Omental fat pad (tissue), 4 donors: ENCODE measurements at places on chromosomes 7 and 10.

- DNase-seq: no peak
Measured at GRCh38 chr7:26187380-26188205, 13.0 kb downstream of the HNRNPA2B1 start.

- DNase-seq: no peak
Measured at GRCh38 chr10:23294638-23295247, 49.9 kb downstream of the C10orf67 start.

- DNase-seq: no peak
Measured at GRCh38 chr10:46299536-46300369, 13.0 kb downstream of the ANTXRL start.

- no peak for DNase-seq
Measured at GRCh38 chr10:77793831-77794230, 132.7 kb downstream of the DLG5 start.

DNA sequence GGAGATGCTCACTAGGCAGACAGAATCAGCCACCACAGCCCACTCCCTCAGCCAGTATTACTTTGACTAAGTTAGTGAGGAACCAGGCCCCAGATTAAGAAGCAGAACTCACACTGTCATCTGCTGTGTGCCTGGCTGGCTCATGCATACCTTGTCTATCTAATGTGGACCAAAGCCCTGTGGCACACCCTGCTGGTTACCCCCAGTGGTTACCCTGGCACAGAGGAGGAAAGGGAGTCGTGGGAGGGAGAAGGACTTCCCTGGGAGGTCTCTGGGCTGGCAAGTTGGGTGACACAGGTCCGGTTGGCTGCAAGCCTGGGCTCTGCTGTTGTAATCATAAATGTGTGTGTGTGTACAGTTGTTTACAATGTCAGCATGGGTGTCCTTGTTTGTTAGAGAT is 7.5 kb upstream of the SH2D4B start:
- no peak for DNase-seq

GRCh38 chr10:48604991-48605508 is at the start of gene ARHGAP22:
TSS of gene ARHGAP22 (minus strand) at chr10:48605073. CDS start at chr10:48604796, 277 bp downstream.
- DNase-seq: peak; percentile 37

DNA sequence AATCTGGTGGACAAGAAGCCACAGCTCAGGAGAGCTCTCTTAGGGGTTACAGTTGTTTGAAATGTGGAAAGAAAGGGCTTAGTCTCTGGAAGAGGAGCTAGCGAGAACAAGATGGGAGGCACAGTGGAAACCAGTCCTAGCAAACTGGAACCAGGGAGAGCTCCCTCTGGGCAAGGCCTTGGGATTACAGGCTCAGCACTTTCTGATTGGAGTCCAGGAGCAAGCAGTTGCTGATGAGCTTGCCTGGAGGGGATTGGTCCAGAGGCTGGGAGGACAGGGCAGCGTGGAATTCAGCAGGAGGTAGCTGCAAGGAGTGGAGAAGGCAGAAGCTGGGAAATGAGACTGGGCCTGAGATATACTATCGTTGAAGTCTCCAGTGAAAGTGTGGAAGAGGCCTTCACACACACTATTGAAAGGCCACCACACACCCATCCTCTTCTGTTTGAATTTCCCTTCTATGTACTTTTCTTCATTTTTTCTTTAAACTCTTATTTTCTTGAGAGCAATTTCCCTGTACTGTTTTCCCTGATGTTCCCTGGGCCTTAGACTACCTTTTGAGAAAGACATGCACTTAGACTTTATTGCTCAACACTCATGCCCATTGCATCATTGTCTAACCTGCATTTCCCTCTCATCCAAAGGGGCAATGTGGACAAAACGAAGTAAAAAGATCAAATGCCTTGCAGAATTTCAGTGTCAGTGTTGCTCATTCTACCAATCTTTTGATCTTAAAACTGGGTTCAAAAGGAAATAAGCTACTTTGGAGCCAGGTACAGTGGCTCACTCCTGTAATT is 57.8 kb upstream of the LANCL2 start:
- no peak for DNase-seq

DNA sequence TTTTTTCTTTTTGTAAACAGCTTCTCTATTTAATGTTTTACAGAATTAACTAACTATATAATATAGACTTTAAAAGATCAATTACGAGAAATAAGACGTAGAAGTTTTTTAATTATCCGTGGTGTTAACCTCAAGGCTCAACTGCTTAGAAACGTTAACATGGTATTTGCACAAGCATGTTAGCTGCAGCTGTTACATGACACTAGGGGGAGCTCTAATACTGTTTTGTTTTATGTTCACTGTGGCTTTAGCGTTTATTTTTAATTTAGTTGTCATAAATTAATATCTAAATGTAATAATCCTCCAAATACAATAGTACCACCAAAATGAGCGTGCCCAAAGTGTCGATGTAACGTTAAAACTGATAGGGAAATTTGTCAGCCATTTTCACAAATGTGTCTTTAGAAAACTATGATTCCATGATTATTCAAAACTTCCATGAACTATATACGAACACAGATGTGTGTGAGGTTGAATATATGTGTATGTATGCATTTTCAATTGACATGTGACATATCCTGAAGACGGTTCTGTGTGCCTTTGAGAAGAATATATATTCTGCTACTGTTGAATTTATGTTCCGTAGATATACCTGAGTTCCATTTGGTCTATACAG is 828.8 kb upstream of the MBL2 start:
- no peak for DNase-seq

DNA sequence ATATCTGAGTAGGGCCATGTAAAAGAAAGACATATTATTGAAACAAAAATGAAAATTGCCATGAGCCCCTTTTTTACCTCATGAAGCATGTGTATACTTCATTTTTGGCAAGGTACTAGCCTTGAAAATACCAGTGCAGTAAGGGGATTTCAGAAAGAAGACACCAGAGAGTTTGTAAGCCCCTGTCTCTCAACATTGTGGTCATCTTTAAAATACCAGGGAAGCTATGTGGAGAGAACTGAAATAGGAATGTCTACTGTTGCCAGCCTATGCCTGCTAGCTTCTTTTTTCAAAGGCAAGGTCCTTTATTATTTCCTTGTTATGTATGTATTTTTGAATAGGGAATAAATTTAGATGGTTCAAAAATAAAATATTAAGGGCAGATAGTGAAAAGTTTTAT is 57.8 kb downstream of the CASD1 start:
- DNase-seq: no peak
